ENCODE measurements at places on chromosomes 1 and 21.

- no peak for DNase-seq
Measured at GRCh38 chr1:173960625-173961024, 43.5 kb upstream of the SERPINC1 start.

DNA sequence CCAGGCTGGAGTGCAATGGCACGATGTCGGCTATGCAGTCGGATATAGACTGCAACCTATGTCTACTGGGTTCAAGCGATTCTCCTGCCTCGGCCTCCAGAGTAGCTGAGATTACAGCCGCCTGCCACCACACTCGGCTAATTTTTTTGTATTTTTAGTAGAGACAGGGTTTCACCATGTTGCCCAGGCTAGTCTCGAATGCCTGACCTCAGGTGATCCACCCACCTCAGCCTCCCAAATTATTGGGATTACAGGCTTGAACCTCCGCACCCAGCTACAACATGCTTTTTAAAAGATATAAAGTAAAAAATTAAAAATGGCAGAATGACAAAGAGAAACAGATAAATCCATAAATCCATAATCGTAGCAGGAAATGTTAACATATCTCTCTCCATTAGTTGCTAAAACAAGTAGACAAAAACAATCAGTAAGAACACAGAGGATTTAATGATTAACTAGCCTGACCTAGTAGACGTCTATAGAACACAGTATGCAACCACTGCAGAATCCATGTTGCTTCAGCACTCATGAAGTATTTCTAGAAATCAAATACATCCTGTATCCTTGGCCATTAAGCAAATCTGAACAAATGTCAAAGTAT is 59.9 kb upstream of the SPOCD1 start:
- no peak for DNase-seq

DNA sequence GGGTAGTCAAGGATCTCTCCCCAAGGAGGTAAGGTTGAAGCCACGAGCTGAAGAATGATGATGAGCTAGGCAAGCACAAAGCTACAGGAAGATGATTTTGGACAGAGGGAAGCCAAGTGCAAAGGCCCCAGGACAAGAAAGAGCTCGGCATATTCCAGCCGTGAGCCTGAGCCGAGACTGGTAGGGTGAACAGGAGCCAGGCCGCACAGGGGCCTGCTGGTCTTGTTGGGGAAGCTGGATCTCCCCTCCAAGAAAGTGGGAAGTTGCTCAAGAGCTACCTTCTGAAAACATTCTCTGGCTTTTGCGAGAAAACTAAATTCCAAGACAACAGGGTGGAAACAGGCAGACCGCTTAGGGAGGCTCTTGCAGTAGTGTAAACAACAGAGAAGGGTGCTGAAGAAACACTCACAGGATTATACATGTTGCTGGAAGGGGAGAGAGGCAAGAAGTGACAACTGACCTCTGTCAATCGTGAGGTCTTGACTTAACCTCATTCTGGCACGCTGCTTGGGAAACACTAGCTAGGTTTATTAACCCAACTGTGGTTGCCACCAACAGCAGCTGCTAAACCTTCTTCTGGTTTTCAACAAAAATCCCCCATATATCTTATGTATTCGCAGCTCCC is 625.2 kb downstream of the SMYD3 start:
- DNase-seq, result no peak

DNA sequence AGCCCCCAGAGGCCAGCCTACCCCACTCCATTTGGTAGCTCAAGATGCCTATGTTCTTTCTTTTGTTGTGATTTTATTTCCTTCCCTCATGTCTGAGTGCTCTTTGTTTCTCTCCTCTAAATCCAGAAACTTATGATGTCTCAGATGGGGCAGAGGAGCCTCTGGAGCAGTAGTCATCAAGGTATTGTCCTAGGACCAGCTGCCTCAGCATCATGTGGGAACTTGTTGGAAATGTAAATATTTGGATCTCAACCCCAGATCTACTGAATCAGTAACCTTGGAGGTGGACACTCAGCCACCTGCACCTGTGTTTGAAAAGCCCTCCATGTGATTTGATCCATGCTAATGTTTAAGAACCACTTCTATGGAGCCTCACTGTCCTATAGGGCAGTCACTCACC is 593.1 kb upstream of the PLXNA2 start:
- no peak for DNase-seq

DNA sequence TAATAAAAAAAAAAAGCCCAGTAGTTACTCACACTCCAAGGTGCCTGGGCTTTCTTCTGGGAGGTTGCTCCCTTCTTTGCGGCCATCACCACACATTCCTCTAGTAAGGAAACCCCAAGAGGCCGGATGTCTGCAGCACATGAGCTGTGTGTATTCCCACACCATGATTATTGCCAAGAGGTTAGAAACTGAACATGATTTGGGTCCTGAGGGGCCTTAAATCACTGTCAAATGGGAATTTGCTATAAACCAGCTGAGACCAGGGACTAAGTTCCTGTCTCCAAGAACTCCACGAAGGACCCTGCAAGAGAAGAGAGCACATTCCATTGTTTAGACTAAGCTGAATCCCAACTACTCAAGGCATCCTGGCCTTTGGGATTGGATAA is 85.3 kb upstream of the SSX2IP start:
- no peak for DNase-seq

GRCh38 chr1:52756020-52756419 is 29.8 kb downstream of the ZYG11B start:
- no peak for DNase-seq

- DNase-seq, result peak; percentile 74
Measured at GRCh38 chr1:203765029-203765837, at the start of gene LAX1. TSS of gene LAX1 (plus strand) at chr1:203765183. CDS start at chr1:203765566, 383 bp downstream.

- DNase-seq, result no peak
Measured at GRCh38 chr1:94083681-94084080, 37.3 kb downstream of the ABCA4 start.

- DNase-seq, result peak; percentile 0
Measured at GRCh38 chr1:235100194-235100772, 28.4 kb downstream of the TOMM20 start.

GRCh38 chr1:52028328-52028727 is 5.3 kb downstream of the KTI12 start:
- no peak for DNase-seq

- DNase-seq, result no peak
Measured at GRCh38 chr1:173821680-173822079, 2.8 kb upstream of the DARS2 start.

DNA sequence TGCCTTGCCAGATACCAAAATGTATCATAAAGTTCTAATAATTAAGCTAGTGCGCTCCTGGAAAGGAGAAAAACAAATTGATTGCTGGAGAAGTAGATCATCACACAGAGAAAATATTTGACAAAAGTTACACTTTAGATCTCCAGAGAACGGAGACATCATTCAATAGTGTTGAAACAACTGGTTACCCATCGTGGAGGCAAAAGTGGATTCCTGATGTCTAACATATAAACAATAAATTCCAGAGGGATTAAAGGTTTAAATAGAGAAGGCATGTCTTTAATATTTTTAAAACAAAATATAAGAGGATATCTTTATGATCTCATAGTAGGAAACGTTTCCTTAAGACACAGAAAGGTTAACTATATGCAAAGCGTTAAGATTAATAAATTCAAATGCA is 41.0 kb downstream of the NRIP1 start:
- DNase-seq, result no peak

- DNase-seq, result no peak
Measured at GRCh38 chr1:64320007-64320406, 116.6 kb downstream of the UBE2U start.

DNA sequence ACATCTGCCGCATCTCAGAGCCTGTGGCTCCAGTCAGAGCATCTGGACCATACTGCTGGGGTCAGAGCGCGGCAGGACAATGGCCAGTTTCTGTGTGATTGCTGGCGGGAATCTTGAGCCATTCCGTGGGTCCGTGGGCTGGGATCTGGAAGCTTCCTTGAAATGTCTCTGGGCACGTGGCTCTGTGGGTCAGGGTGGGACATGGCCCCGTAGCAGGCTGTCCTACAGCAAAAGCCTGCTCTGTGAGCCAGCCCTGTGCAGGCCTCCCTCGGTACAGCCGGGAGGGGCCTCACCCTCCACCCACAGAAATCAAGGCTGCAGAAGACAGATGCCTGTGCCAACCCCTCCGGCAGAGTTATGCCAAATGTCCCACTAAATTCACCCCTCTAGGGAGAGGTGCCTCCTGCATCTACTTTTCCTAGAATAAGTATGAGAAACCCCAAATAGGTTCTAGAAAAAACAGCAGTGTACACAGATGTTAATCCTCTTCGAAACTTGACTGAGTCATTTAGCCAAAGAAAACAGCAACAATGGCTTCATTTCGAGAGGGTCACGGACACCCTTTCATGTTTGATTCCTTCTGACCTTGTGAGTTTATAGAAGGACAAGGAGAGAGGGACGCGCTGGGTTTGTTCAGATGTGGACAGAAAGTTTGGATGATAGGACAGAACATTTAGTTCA is 27.8 kb downstream of the COL18A1 start:
- no peak for DNase-seq

DNA sequence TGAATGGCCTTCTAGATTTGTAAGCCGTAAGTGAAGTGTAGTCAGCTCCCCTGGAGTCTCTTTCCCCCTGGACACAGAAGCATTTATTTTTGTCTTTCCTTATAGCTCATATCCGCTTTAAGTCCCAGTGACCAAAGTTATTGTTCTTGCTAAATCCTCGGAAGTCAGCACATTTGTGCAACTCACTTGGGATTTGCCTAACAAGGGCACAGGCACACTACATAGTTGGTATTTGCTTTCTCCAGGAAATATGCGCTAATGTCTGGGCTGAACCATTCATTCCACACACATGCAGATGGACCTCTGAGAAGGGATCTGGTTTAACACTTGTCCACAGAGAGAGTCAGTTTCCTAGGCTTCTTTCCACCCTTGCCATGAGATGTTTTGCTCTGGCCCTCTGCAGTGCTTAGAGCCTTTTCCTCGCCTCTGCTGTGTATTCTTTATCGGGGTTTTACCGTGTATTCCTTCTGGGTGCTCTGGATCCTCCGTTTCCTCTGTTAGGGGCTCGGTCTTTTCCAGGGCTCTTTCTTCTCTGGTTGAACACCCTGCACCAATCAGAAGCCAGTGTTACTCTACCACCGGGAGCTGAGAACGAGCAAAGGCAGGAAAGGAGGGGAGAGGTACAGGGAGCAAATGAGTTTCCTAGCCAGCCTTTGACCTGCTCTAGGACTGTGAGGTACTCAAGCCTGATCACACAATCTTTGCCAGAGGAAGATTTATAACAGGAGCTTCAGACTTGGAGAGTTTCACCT is 72.4 kb downstream of the ABCA4 start:
- no peak for DNase-seq

Data from activated naive CD8-positive, alpha-beta T cell treated with anti-CD3 and anti-CD28 coated beads, Interleukin-2, amount 50 U/mL, for 24 hours (primary cell).